ENCODE measurements at places on chromosomes 12 and 14.
A peak's percentile ranks its signal among the peaks of the same experiment; 100 is the strongest.

- no peak for DNase-seq
These were observed 63.5 kb downstream of the SLC38A1 start for GRCh38 chr12:46205294-46205693.

- no peak for DNase-seq
These were observed 394.4 kb upstream of the STXBP6 start for GRCh38 chr14:25444381-25444780.

DNA sequence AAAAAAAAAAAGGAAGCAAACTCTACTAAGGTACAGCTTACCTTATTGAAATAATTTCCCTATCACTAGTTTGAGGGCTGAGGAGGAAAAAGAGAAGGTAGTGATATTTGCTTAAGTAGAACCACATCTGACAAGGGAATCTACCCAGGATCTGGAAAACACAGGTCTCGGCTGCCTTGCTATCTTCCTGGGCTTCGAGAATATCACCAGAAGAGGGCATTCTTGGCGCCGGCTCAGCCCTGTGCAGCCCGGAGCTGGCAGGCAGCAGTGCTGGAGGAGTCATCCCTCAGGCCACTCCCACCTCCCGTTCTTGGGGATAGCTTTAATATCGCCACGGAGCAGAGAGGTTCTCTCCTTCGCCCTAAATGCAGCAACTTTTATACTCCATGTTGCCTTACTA, 1181.2 kb downstream of the VRK1 start:
- DNase-seq = peak; percentile 83

DNA sequence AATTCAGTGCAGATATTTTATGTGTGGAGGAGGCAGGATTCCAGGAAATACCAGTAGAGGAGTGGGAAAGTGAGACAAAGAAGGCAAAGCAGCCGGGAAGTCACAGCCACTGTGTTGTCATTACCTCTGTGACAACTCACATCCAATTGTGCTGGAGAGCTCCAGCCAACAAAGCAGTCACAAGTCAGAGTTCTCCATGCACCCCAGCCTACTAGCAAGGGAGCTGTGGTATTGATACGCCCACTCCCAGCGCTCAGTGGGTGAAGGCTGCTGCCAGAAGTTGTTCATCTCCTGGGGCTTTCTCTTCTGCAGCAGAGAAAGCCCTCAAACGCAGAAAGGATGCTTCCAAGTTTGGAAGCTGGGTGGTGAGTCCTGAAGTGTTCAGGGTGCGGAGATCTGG, 93.9 kb downstream of the DICER1 start:
- no peak for DNase-seq

DNA sequence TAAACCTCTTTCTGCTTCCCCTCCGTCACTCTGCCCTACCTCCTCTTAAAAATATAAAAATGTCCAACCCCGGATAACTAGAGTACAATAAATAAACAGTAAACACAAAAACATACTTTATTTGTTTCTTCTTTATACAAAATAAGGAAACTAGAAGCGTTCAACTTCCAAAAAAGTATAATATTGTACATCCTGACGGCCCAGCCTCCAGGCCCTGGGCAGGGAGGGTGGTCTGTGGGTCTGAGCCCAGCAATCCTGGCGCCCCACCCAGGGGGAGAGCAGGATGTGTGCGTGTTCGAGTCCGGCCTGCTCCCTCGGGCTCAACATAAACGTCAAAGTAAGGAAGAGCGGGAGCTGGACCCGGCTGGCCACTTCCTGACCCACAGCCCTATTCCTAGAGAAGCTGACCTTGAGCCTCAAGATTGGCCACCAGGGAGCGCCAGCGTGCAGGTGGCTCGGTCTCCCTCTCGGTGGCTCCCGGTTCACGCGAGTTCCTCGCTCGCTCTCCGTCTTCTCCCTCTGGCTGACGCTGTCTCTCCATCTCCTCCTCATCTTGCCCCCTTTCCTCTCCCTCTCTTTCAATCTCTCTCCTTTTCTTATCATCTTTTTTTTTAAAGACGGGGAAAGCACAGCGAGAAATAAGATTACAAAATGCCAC, 9.4 kb downstream of the LHX5 start:
- DNase-seq = peak; percentile 80

DNA sequence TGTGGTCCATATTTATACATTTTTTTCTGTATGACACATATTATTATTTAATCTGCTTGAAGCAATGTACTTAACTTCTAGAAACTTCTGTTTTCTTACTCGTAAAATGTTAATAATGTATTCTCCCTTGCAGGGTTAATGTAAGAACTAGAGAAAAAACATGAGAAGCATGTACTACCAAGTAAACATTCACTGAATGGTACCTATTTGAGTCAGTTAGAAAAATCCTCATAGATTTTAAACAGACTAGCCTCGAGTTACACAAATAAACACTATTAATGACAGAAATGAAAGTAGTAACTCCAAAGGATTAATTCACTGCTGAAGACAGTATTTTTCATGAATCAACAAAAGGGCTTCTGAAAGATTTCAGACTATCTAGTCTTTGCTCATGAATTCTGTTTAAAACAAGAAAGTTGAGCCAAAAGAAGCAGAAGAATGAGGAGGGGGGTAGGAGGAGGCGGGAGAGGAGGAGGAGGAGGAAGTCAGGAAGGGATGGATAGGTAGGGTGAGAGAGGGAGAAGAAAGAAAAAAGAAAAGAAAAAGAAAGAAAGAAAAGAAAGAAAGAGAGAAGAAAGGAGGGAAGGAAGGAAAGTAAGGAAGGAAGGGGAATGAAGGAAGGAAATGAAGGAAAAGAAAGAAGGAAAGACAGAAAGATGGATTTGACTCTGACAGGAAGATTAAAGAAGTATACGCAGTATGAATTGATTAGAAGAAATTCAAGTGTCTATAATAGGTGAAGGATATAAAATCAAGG, 68.2 kb upstream of the CCDC91 start:
- no peak for DNase-seq

GRCh38 chr12:110505332-110505731, 3.2 kb downstream of the RAD9B start:
- DNase-seq = no peak

GRCh38 chr14:33730156-33730555, 220.7 kb downstream of the EGLN3 start:
- DNase-seq = no peak

DNA sequence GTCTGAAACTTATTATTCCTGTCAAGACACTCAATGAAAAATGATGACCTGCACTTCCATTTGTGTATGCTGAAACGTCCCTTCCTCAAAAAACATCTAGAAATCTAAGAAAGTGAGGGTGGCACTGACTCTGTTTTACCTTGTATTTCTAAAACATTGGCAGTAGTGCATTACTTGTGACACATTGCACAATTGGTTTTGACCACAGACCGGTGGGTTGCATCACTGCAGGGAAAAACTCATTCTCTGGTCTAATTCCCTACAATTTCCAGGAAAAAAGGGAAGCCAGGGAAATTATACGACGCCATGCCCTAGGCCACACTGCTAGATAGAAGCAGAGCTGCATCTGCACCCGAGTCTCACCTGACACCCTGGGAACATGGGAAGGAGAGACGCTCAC, 156.7 kb downstream of the NTF3 start:
- DNase-seq = no peak

- no peak for DNase-seq
These were observed 78.0 kb downstream of the CPSF2 start for GRCh38 chr14:92199763-92200162.

DNA sequence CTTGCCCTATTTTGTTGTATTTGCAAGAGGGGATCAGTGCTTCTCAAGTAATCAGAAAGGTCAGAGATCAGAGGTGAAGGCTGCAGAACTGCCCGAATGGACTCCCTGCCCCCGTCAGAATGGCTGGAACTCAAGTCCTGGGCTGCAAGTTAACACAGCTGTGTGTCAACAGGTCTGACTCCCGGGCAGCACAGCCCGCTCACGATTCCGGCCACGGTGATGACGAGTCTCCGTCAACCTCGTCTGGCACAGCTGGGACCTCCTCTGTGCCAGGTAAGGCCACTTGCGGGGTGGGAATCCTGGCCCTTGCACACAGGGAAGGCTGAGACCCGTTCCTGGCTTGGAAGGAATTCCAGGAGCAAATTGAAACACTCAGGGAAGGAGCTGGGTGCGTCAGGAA, 13.4 kb downstream of the DCAF4 start:
- DNase-seq = no peak

GRCh38 chr12:124028555-124028925, 55.5 kb downstream of the ZNF664 start:
- DNase-seq = no peak

DNA sequence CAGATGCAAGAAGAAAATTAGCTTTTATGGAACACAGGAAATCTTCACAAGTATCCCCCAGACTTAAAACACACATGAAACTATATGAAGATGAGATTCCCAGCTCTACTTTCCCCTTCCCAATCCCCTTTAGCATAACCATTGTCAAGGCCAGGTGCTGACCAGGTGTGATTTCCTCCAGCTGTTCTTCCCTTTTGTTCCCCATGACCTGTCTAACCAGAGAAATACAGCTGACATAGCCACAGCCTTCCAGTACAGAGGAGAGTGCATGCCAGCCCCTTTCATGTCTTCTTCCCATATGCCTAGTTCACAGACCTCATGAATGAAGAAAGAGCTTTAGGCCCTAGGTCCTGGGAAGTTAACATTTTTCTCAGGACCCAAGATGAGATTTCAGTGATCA, 43.5 kb upstream of the FKBP4 start:
- no peak for DNase-seq

All from stimulated activated naive CD8-positive, alpha-beta T cell treated with anti-CD3 and anti-CD28 coated beads, Interleukin-15, Interleukin-2, amounts not matched to agents 100 U/mL and 50 U/mL, for 24 hours (primary cell).